COR-L47 (cell line): ENCODE measurements at places on chromosomes 12 and 14.

DNA sequence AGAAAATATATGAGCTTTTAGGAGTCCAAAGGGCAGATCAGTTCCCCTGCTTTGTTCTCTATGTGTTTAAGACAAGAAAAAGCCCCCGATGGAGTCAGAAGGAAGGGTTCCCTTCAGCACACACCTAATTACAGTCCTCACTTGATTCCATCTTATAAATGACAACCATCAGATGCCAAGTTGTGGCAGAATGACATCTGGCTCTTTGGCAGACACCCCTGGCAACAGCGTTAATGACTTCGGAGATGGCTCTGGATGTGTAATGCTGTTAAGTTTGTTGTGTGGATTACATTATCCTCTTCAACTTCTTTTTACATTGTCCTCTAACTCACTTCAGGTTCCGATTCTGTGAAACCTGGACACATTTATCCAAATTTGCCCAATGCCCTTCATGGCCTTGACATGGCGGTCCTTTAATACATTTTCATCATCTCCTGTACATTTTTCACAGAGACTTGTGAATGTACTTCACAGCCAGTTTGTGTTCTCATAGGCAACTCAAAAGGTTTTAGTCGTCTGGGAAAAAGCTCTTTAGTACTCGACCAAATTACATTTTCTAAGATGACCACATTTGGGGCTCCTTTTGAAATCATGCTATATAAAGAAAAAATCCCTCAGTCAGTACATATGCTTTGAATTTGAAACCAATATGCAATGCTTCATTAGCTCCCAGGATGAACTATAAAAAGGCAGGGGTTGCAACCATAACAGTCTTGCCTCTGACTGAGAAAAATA is 667.8 kb downstream of the NOVA1 start:
- DNase-seq = no peak

- no peak for DNase-seq
These were observed 59.8 kb upstream of the SLC38A2 start for GRCh38 chr12:46432325-46432724.

GRCh38 chr12:16506394-16506793 is 99.6 kb downstream of the LMO3 start:
- no peak for DNase-seq

GRCh38 chr12:18250313-18250916 is 10.9 kb upstream of the PIK3C2G start:
- peak; percentile 20 for DNase-seq

- DNase-seq = no peak
These were observed 102.5 kb downstream of the ZFP36L1 start for GRCh38 chr14:68690089-68690958.

DNA sequence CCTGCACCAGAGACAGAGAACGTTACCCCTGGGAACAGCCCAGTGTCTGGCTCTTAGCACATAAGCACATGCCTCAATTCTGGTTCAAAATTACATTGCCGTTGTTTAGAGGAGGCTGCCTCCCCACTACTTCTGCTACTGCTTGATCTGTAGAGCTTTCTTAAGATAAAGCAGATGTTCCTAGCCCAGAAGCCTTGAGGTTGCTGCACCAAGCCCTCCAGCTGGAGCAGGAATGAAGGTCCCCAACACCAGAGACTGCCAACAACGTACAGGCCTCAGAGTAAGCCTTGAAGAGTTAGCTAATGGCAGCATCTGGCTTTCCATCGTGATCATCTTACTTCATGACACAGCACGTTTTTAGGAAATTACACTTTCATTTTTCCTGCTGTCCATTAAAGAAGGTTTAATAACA is 34.7 kb upstream of the AMIGO2 start:
- no peak for DNase-seq

DNA sequence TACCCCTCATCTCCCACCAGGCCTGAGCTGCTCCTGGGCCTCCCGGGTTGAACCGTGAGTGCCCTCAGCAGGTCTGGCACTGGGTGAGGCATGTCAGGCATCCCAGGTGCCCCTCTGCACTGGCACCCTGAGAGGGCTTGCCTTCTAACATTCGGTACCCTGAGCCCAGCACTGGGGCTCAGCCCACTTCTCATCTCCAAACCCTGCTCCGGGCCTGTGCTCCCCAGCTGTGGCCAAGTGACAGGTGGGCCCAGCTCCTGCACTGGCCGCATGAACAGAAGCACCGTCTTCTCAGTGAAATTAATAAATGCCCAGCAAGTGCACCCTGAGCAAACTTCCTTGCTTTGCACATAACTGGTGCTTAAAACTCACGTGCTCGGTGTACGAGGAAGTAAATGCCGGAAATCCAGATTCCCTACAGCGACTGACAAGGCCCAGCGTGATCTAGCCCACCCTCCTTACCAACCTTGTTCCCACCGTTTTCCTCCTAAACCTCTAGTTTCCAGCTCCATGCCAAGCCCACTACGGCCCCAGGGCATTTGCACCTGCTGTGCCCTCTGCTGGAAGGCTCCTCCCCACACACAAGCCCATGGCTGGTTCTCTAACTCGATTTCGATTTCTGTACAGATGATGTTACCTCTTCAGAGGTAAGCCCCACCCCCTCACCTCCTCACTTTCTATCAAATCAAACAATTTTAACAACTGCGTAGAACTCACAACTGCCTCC is 115.2 kb upstream of the NCOR2 start:
- DNase-seq = no peak

- no peak for DNase-seq
These were observed 434.8 kb downstream of the CCER1 start for GRCh38 chr12:90520002-90520734.

DNA sequence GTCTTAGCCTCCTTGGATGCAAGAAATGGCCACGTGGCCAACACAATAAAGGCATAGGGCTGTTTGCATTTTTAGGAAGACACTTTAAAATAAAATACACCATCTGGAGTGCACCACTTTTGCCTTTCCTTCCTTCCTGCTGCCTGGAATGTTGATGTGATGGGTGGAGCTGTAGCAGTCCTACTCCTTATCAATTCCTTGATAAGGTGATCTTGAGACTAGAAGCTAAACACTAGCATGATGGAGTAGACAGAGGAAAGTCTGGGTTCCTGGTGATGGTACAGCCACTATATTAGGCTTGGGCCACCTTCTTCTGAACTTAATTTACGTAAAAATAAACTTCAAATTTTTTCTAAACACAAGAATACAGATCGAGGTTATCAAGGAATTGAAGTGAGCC is 2.9 kb upstream of the GLT1D1 start:
- no peak for DNase-seq

GRCh38 chr12:25458047-25458552 is 95.0 kb downstream of the LMNTD1 start:
- DNase-seq = no peak
